Smooth muscle cell of bladder (primary cell): ENCODE measurements at places on chromosomes 7 and 10. TPM values are rescaled to one million over a fixed set of nuclear protein-coding genes. Genes with fewer than 3 reads are reported as not detected.

The RHBDD2 gene
- total RNA-seq, result 19.5 and 30.2 TPM in 2 replicates

The SSC4D gene
- 0.28 and 0.55 TPM in 2 replicates for total RNA-seq

The JAKMIP3 gene
- total RNA-seq, result 0.14 and 0.55 TPM in 2 replicates

The IGFBP1 gene
- total RNA-seq, result 0.14 TPM in 1 of 2 replicates, not detected in the other

The TMEM130 gene
- total RNA-seq, result 0.09 and 0.14 TPM in 2 replicates

The PITX3 gene
- total RNA-seq, result 0.14 and 0.18 TPM in 2 replicates

The MOGAT3 gene
- not detected in 2 replicates for total RNA-seq

The IL2RA gene
- total RNA-seq, result not detected in 2 replicates

The ADARB2 gene
- total RNA-seq, result not detected in 2 replicates

The TMEM270 gene
- total RNA-seq, result not detected in 2 replicates

The ZP3 gene
- total RNA-seq, result 2.1 and 3.5 TPM in 2 replicates

The OPTN gene
- 95.1 and 116 TPM in 2 replicates for total RNA-seq

The MRPL32 gene
- 59.8 and 63.1 TPM in 2 replicates for total RNA-seq

The INA gene
- 0.18 and 0.28 TPM in 2 replicates for total RNA-seq

The AZGP1 gene
- 0.09 TPM in 1 of 2 replicates, not detected in the other for total RNA-seq

The GUSB gene
- 12.6 and 15.8 TPM in 2 replicates for total RNA-seq

The CDNF gene
- 1.1 and 2.2 TPM in 2 replicates for total RNA-seq

The ZNF518A gene
- 10.2 and 13.2 TPM in 2 replicates for total RNA-seq

The CYP2E1 gene
- 0.28 and 0.37 TPM in 2 replicates for total RNA-seq

The C7orf57 gene
- not detected in 2 replicates for total RNA-seq

The WEE2 gene
- total RNA-seq, result not detected in 2 replicates

The EGR2 gene
- 0.14 and 0.46 TPM in 2 replicates for total RNA-seq

The DPYSL4 gene
- 1.6 and 11.0 TPM in 2 replicates for total RNA-seq

The EGFR gene
- total RNA-seq, result 21.5 and 24.2 TPM in 2 replicates

The CCL24 gene
- total RNA-seq, result 0.28 TPM in 1 of 2 replicates, not detected in the other

The TAX1BP1 gene
- 100.0 and 123 TPM in 2 replicates for total RNA-seq

The OGDH gene
- total RNA-seq, result 41.8 and 49.8 TPM in 2 replicates

The TSPAN33 gene
- 0.65 and 1.3 TPM in 2 replicates for total RNA-seq

The SORBS1 gene
- 0.57 and 1.5 TPM in 2 replicates for total RNA-seq

The TBL2 gene
- total RNA-seq, result 76.4 and 97.0 TPM in 2 replicates

The GPER1 gene
- 1.00 and 1.5 TPM in 2 replicates for total RNA-seq

The PNLIPRP1 gene
- not detected in 2 replicates for total RNA-seq

The ATOH7 gene
- total RNA-seq, result 0.09 TPM in 1 of 2 replicates, not detected in the other

The WDR11 gene
- total RNA-seq, result 58.5 and 62.4 TPM in 2 replicates

The RGR gene
- not detected in 2 replicates for total RNA-seq

The NKX1-2 gene
- not detected in 2 replicates for total RNA-seq

The MLXIPL gene
- 0.37 and 0.57 TPM in 2 replicates for total RNA-seq

The CDK1 gene
- 2.6 and 5.1 TPM in 2 replicates for total RNA-seq

The KCND2 gene
- total RNA-seq, result 4.0 and 7.9 TPM in 2 replicates

The ADAMTS14 gene
- total RNA-seq, result 5.5 and 10.6 TPM in 2 replicates

The TAS2R3 gene
- total RNA-seq, result 0.85 and 1.8 TPM in 2 replicates

The HABP2 gene
- not detected in 2 replicates for total RNA-seq

The COBL gene
- 0.09 and 0.28 TPM in 2 replicates for total RNA-seq

The SH3PXD2A gene
- 14.8 and 19.7 TPM in 2 replicates for total RNA-seq

The GALNT17 gene
- total RNA-seq, result under 0.01 TPM in 1 of 2 replicates, not detected in the other

The ABCB1 gene
- 0.65 and 1.7 TPM in 2 replicates for total RNA-seq

The THAP5 gene
- total RNA-seq, result 20.5 and 21.3 TPM in 2 replicates
